Activated T-cell treated with anti-CD3 and anti-CD28 coated beads, Interleukin-2, amount 50 U/mL, for 4 hours (primary cell): ENCODE measurements at places on chromosomes 11 and 22. TPM values are rescaled to one million over a fixed set of nuclear protein-coding genes. Genes with fewer than 3 reads are reported as not detected.

TRIM49 gene
- total RNA-seq = not detected

RHOD gene
- total RNA-seq = 0.35 TPM

MUC5AC gene
- under 0.01 TPM for total RNA-seq

UPK3A gene
- not detected for total RNA-seq

TMPRSS13 gene
- total RNA-seq = 0.26 TPM

SLC22A12 gene
- not detected for total RNA-seq

DNA sequence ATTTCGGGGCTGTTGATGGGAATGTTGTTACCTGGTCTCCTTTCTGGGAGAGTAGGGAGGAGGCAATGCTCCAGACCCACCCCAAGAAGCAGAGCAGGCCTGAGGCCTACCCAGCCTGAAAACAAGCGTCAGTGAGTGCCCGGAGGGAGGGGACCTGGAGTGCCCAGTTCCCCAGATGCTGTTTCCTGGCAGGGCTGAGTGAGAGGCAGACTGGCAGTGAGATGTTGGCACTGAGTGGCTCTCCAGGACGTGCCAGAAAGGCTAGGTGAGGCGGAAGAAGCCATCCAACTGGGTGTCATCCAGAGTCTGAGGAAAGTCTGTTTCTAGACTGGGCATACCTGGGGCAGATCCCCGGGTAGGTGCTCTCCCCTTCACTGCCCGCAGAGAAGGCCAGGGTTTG lies 1.3 kb downstream of the POU2F3 start:
- DNase-seq = no peak

DNA sequence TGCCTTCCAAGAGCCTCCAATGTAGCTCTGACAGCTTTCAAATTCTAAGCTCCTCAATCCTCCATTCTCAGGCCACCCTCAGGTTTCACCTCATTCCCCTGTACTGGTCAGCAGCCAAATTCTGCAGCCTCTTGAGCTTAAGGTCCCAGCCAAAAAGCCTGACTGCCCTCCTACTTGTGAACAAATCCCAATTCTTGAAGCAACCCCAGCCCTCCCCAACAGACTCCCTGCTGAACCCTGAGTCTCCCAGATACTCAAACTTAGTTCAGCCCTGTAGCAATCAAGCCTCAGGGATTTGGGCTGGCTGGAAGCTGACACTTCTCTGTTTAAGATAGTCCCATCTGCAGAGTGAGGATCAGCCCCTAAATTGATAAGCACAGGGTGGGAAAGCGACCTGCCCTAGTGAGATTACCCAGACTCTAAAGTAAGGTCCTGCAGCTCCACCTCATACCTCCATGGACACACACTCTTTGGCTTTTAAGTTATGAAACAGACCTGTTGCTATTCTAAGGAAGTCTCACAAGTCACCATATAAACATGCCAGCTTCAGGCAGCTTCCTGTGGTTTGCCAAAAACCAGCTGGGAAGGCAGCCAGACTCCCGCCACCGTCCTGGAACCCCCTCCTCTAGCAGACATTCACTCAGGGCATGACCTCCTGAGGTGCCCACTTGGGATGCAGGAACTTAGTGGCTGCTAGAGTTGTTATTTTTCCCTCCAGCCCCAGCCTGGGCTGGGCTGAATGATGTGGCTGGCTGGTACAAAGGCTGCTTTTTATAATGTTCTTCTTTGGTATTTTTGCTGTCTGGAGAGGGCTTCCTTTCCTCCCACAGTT lies 82.5 kb upstream of the PICALM start:
- DNase-seq = no peak

DNA sequence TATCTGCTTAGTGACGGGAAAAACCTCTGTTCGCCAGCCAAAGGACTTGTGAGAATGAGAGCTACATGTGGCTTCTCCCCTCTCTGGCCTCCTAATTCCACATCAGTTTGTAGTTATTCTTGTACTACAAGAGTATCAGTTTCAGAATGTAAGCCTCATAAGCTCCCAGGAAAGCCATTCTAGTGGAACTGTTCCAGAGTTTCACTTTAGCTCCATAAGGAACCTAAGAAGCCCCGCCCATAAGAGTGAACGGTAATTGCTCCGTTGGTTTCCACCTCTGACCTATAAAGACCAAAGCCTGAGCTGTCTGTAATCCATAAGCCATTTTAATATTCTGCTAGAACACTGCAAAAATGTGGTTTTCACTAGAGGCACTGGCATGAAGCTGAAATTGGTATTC lies 53.0 kb downstream of the SIK3 start:
- no peak for DNase-seq

DNA sequence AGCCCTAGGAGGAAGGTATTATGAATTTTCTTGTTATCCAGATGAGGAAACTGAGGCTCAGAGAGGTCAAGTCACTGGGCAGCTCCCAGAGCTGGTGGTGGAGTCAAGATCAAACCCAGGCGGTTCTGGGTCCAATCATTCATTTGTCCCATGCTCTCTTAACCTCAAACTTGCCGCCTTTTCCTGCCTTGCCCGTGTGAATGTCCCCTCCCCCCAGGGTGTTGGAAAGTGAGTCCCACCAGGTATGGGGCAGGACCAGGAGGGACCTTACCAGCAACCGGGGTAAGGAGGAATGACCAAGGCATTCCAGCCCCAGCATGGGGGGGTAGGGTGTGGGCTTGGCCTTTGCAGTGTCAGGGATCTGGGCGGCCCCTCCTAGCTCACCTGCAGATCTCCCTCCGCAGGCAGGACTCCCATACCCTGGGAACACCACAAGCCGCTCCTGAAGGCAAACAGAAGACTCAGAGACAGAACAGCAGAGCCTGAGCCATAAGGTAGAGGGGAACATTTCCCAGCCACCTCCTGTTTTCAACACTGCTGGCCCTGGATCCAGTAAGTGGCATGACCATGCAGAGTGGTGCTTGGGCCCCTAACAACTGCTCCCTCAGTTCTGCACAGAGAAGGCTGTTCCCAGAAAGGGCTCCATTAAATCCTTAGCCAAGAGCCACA lies 41.2 kb upstream of the SYT7 start:
- no peak for DNase-seq

DNA sequence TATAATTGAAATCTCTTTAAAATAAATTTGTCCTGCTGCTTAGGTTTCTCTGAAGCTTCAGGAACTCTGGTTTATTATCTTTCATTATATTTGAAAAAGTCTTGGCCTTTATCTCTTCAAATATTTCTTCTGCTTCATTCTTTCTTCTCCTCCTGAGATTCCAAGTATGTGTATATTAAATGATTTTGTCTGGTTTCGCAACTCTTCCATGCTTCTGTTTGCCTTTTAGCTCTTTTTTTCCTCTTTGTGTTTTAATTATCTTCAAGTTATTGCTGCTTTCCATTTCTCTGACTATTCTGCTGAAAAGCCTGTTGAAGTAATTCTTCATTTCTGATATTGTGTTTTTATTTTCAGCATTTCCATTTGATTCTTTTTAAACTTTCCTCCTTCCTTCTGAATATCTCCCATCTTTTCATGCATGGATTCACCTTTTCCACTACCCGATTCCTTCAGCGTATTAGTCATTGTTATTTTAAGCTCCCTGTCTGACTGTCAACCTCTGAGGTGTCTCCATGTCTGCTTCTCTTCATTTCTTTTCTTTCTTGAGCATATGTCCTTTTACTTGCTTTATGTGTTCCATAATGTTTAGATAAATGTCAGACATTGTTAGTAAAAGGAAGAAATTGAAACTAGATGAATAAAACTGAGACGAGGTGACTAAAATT lies 46.6 kb upstream of the CTSC start:
- DNase-seq = no peak

- no peak for DNase-seq
These were observed 76.3 kb downstream of the FAM168A start for GRCh38 chr11:73521621-73522020.

GRCh38 chr11:32006799-32007388 lies 84.0 kb upstream of the RCN1 start:
- DNase-seq = no peak

- DNase-seq = no peak
These were observed 3.1 kb downstream of the DRD4 start for GRCh38 chr11:640021-640706.

DNA sequence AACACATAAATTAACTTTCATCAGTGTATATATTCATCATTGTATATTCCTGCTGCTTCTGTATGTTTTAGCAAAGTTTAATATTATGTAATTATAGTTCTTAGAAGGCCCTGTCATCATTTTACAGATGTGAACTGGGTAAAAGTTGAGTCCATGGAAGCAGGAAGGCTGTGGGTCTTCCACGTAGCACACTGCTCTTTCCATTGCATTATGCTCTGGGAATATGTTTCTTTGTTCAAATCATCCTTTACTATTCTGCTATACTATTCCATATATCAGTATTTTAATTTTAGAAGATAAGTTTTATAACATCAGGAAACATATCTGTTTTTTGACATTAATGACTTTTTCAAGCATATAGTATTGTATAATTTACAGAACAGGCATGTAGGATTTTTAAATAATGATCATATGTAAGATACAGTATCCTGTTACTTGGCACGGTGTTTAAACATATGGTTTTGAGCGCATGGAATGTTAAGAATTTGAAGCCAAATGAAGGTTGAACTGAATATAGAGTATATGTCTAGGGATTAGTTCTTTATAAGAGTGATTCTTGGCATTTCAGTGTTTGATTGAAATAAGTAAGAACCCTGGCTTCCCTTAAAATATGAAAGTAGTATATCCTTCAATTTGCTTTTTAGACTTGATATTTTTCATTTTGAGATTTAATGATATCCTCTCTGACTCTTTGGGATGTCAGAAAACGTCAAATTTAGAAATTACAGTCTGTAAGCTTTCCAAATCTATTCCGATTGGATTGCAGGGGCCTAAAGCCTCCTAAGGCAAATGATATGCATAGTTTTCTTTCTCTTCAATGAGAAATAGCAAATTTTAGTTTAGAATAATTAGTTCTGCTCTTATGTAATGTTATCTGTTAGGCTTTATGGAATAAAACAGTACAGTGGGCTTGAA lies 8.6 kb downstream of the CCDC81 start:
- no peak for DNase-seq

- no peak for DNase-seq
These were observed 48.0 kb upstream of the PLET1 start for GRCh38 chr11:112308651-112309050.

DNA sequence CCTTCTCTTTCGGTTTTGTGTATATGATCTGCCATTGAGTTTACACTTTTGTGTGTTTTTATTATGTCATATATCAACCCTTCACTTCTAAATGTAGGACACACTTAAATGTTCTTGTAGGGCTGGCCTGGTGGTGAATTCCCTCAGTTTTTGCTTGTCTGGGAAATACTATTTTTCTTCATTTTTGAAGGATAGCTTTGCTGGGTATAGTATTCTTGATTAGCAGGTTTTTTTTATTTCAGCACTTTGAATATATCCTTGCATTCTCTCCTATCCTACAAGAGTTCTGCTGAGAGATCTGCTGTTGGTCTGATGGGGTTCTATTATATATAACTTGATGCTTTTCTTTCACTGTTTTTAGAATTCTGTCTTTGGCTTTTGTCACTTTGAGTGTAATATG lies 79.1 kb downstream of the TECTA start:
- no peak for DNase-seq

- no peak for DNase-seq
These were observed 5.0 kb downstream of the TBC1D22A start for GRCh38 chr22:46767249-46767985.

DNA sequence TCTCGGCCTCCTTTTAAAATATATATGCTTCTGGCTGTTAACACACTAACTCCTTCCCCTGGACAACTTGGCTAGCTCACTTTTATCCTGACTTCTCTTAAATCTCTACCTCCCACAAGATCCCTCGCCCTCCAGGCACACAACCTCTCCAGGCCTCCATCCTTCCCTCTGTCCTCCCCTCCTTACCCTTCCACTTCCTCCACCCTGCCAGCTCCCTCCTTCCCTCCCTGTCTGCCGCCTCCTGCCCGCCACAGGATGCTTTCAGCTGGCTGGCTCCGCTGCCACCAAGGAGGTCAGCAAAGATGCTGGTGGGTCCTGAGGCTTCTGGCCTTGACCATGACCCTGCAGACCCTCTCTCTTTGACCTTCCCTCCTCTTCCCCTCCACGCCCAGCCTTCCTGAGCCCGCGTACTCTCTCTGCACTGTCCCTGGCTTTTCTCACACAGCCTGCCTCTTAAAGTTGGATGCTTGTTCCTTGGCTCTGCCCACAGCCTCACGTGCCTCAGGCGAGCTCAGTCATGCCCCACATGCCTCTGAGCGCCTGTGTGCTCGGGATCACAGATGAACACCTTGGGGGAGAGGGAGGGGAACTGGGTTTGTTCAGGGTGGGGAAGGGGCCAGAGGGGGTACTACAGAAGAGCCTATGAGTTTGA lies 6.7 kb downstream of the NFAM1 start:
- DNase-seq = no peak

DNA sequence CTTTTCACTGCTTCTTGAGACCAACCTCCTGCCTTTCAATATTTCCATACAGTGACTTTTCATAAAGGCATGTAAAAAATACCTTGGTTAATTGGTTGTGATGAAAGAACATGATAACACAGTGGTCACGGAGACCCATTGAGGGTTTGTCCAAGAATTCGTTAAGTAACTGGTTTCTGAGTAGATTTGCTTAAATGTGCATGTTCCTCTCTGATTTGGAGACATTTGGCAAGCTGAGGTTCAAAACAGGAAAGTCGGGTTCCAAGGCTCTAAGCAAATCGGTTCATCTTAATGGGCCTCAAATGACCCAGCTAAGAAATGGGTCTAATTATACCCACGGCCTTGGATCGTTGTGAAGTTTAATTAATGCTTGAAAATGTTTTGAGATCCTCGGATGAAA lies 36.9 kb upstream of the CCND1 start:
- no peak for DNase-seq

DNA sequence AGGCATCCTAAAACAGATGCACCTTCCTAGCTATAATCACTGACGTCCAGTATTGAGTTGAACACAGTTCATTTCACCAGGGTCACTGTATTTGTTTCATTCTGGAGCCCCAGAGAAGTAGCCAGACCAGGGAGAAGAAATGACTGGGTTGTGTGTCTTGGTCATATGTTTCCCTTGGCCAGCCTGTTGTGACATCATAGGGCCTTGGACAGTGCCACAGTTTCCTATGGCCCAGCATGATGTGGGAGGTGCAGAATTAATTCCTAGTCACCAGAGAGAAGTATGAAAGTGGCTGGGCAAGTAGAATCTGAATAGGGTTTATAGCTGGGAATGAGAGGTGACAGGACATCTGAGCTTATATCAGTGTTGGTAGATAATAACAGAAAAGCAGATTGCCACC lies 84.0 kb upstream of the ZBED5 start:
- DNase-seq = no peak

DNA sequence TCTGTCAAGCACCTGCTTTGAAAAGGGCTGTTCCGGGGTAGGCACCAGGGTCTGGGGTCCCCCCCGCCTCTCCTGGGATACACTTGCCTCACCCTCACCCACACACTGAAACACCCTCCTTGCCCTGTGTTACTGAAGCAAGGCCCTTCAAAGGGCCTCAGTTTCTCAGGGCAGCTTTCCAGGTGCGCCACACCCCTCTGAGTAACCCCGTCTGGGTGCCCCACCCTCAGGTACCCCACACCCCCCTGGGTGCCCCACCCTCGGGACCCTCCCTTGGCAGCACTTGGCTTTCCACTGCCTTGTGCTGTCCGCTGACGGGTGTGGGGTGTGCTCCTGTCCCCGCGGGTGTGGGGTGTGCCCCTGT lies 413.6 kb downstream of the TBC1D22A start:
- no peak for DNase-seq
